ENCODE measurements at places on chromosomes 3 and 15. TPM values are rescaled to one million over a fixed set of nuclear protein-coding genes. Genes with fewer than 3 reads are reported as not detected.

The GNAT1 gene
- not detected for total RNA-seq

The FANCI gene
- total RNA-seq: 3.9 TPM

The DIS3L gene
- total RNA-seq: 29.5 TPM

The DUOXA1 gene
- total RNA-seq: 3.1 TPM

The MEF2A gene
- 80.6 TPM for total RNA-seq

The CCDC14 gene
- total RNA-seq: 23.9 TPM

The PLCB2 gene
- 5.4 TPM for total RNA-seq

The CHCHD4 gene
- total RNA-seq: 20.9 TPM

The RTP4 gene
- 5.7 TPM for total RNA-seq

The SNX22 gene
- under 0.01 TPM for total RNA-seq

The PSMD2 gene
- total RNA-seq: 241 TPM

The GXYLT2 gene
- 3.1 TPM for total RNA-seq

The STRIT1 gene
- total RNA-seq: not detected

The HCLS1 gene
- total RNA-seq: 34.2 TPM

The GUCA1C gene
- not detected for total RNA-seq

The MYZAP gene
- total RNA-seq: 39.1 TPM

The GHSR gene
- 0.55 TPM for total RNA-seq

The IL17RE gene
- total RNA-seq: 0.68 TPM

The XIRP1 gene
- total RNA-seq: 0.54 TPM

The GRAMD1C gene
- 0.82 TPM for total RNA-seq

The IQCH gene
- total RNA-seq: 1.2 TPM

The OCA2 gene
- total RNA-seq: 0.36 TPM

The SNURF gene
- total RNA-seq: 21.8 TPM

The TGM5 gene
- total RNA-seq: not detected

The CATSPER2 gene
- total RNA-seq: 6.6 TPM

The MYRIP gene
- total RNA-seq: 5.5 TPM

The SHF gene
- total RNA-seq: 28.5 TPM

Measured in sigmoid colon (tissue), 7 donors.